ENCODE measurements at places on chromosomes 3 and 15.

GRCh38 chr3:156158656-156159295 is 38.4 kb downstream of the KCNAB1 start:
- no peak for DNase-seq

GRCh38 chr15:81296673-81297072 is 27.3 kb downstream of the STARD5 start:
- peak; percentile 29 for DNase-seq

GRCh38 chr15:31472636-31473384 is 146.2 kb downstream of the KLF13 start:
- no peak for DNase-seq

- no peak for DNase-seq
Observed at GRCh38 chr15:81072551-81072950, 61.5 kb upstream of the CFAP161 start.

- DNase-seq: no peak
Observed at GRCh38 chr15:80890341-80891005, 99.1 kb downstream of the MESD start.

GRCh38 chr3:35946121-35946853 is 307.0 kb downstream of the ARPP21 start:
- DNase-seq: no peak

DNA sequence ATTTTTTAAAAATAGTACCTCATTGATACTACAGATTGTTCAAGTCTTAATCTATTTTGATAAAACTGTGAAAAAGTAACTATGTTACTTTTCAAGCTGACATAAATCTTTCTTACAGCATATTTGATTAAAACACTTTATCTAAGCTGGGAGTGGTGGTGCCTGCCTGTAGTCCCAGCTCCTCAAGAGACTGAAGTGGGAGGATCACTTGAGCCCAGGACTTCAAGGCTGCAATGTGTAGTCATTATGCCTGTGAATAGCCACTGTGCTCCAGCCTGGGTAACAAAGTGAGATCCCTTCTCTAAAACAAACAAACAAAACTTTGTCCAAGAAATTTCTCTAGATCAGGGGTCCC is 59.6 kb upstream of the NEDD4 start:
- no peak for DNase-seq

GRCh38 chr3:14448063-14448462 is 45.7 kb downstream of the SLC6A6 start:
- no peak for DNase-seq

DNA sequence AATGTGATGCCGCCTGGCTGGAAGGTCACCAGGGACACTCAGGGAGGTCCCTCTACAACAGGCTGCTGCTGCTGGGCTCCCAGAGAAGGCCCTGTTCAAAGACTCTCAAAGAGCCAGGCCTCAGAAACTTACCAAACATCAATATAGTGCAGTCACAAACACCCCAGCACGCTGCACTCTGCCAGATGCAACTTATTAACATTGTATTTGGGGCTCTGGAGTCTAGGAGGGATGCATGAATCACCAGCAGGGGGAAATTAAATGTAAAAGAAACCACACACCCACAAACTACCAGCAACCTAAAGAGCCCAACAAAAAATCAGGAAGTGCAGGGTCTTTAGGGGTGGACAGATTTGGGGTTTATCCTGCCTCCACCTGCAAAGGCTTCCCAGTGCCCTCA is 74.6 kb upstream of the SPATA12 start:
- no peak for DNase-seq

- DNase-seq: no peak
Observed at GRCh38 chr15:43383070-43383469, 12.2 kb downstream of the TUBGCP4 start.

- no peak for DNase-seq
Observed at GRCh38 chr3:5092018-5092417, 30.1 kb upstream of the ARL8B start.

DNA sequence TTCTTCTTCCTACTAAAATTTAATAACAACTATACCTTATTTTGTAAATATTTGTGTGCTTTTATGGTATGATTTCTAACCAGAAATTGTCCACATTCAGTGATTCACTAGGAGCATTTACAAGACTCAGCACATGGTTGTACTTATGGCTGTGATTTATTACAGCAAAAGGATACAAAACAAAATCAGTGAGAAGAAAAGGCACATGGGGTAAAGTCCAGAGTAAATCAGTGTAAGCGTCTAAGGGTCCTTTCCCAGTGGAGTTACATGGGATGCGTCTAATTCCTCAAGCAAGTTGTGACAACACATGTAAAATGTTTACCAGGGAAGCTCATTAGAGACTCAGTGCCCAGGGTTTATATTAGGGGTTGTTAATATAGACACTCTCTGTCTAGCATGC is 31.1 kb downstream of the RNF13 start:
- no peak for DNase-seq

- no peak for DNase-seq
Observed at GRCh38 chr3:101458387-101458786, 54.6 kb downstream of the SENP7 start.

GRCh38 chr3:47578691-47579632 is at the start of gene CSPG5:
TSS of gene CSPG5 (minus strand) at chr3:47578865. CDS start at chr3:47578693, 172 bp downstream.
- no peak for DNase-seq

DNA sequence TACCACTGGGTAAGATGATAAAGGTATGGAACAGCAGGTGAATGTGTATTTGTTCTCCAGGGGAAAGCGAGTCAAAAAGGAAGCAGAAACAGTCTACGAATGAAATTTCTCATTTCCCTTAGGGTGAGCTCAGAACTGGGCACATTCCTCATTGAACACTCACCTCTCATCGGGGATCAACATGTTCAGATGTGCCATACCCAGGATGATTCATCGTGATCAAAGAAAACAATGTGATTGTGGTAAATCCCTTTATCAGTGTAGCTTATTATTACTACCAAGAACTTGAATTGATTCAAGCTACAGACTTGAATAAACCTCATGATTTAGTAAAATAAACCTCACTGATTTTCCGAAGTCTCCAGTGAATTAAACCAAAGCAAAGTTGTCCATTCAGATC is 72.1 kb downstream of the GJD2 start:
- no peak for DNase-seq

GRCh38 chr15:69592954-69593353 is 140.3 kb downstream of the RPLP1 start:
- DNase-seq: no peak

DNA sequence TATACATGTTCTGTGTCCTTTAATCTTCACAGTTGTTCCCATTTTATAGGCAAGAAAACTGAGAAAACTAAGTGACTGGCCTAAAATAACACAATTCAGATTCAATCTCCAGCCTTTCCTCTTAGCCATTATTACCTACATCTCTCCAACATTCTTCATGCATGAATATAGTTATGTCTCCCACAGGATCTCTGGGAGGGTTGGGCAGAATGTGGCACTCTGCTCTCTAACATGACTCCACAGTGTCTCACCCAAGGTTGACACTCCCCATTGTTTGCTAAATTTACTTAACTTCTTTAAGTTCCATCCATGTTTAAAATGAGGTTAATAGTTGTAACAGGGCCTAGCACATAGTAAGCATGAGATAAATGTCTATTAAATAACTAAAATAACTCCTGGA is 276.3 kb downstream of the ERC2 start:
- DNase-seq: no peak

- DNase-seq: no peak
Observed at GRCh38 chr15:81088470-81089013, 45.5 kb upstream of the CFAP161 start.

DNA sequence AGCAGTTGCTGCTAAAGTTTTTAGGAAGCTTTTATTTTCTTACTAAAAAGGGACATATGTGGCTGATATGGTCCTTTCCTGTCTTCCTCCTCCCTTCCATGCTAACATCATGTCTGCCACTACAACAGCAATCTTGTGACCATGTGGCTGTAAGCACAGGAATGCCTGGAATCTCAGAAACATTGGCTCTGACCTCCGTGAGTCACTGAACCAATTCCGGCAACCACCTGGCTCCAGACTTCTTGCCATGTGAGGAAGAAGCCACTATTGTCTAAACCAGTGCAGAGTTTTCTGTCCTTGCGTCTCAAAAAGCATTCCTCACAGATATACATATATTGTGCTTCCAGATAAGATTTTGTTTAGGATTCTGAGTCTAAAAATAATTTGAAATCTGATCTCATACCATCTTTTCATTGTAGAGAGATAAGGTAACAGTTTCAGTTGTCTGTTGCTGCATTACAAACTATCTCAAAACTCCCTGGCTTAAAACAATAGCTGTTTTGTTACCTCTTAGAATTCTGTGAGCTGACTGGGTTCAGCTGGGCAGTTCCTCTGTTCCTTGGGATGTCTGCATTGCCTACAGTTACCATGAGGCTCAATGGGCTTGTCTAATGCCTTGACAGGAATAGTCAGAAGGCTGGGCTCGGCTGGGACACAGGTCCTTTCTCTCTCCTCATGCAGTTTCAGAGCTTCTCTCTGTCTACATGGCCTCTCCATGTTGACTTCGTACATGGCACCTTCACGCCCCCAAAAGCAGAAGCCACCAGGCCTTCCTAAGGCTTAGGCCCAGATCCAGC is 77.3 kb upstream of the MAGI1 start:
- DNase-seq: no peak

- no peak for DNase-seq
Observed at GRCh38 chr3:34248352-34248751, 449.9 kb downstream of the PDCD6IP start.

GRCh38 chr3:4850928-4851265 is 128.3 kb upstream of the BHLHE40 start:
- no peak for DNase-seq
